ENCODE measurements at places on chromosomes 6 and 20.

GRCh38 chr20:50921803-50922501 is 9.3 kb downstream of the ADNP start:
- H3K4me1 ChIP-seq: no peaks in the 10 kb centered on the region
- H3K4me3 ChIP-seq: no peak overlapping the region
- no peaks in the 10 kb centered on the region for H3K36me3 ChIP-seq

DNA sequence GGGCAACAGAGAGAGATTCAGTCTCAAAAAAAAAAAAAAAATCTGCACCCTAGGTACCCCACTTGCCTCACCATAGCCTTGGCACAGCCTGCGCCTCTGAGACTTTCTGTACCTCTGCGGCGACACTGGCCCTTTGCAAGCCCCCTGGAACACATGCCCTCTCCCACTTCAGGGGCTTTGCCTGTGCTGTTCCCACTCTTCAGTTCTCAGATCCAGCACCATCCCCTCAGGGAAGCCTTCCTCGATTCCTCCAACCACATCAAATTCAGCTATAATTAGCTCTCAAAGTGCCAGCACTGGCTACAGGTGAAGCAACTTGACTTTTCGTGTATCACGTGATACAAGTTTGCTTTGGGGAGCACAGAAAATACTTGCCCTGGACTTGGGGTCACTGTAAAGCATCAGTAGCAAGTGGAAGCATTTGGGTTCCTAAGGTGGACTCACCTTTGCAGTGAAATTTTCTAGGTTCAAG is 2.1 kb upstream of the UBE2V1 start:
- H3K36me3 ChIP-seq: no peaks in the 10 kb centered on the region
- DNase-seq: no peak
- peak overlapping the region; percentile 33 for H3K4me3 ChIP-seq

DNA sequence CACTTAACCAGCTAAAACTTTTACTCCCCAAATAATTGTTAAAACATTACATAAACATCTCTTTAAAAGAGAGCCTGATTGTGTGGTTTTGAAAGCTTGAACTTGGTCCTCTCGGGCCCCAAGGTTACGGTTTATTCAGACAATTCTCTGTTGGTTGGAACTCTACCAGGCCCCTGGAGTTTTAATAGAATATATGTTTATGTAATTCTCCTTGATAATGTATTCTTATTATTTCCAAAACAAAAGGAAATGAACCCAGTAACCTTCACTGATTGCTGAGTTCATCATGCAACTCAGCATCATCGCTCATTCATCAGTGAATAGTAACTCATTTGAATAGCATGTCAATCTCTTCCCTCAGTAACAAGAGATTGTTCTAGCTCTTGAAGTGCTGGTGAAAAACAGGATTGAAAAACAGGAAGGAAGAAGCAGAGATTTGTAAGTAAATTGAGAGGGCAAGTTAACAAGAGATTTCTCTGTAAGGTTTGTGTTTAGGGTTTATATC is 464.5 kb upstream of the MARCKS start:
- no peak overlapping the region for H3K4me3 ChIP-seq
- H3K36me3 ChIP-seq: no peaks in the 10 kb centered on the region
- no peak for DNase-seq

GRCh38 chr20:63342561-63343459 is 18.3 kb downstream of the CHRNA4 start:
- H3K4me3 ChIP-seq: no peak overlapping the region
- H3K27ac ChIP-seq: no peak overlapping the region
- no peaks in the 10 kb centered on the region for H3K36me3 ChIP-seq
- no peaks in the 10 kb centered on the region for H3K27me3 ChIP-seq
- H3K4me1 ChIP-seq: no peaks in the 10 kb centered on the region
- DNase-seq: no peak

DNA sequence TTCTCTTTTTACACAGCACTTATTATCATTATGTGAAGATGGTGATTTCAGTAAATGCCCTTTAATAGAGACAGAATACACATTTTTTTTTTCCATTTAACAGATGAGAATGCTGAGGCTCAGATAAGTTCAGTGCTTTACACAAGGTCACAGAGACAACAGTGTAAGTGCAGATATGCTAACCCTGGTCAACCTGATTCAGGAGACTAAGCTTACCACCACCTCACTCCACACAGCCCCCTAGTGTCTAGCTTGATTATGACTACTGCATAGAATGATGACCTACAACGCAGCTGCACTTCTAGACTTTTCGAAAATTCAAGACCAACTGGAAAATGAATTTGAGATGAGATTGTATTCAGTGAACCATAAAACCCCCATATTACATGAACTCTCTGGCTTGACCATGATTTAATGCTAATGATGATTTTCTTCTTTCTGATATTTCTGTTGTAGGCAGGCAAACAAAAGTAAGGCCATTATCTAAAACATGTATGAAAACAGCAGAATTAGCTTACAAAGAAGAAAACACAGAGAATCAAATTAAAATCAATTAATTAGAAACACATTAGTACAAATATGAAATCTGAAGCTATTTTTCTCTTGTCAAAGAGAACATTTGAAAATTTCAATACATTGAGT is 212.1 kb upstream of the PHACTR1 start:
- no peaks in the 10 kb centered on the region for H3K36me3 ChIP-seq
- no peaks in the 10 kb centered on the region for H3K4me1 ChIP-seq
- no peak overlapping the region for H3K4me3 ChIP-seq
- no peak overlapping the region for H3K27ac ChIP-seq
